Cardiac fibroblast (primary cell): ENCODE measurements at places on chromosomes 6 and 20.

DNA sequence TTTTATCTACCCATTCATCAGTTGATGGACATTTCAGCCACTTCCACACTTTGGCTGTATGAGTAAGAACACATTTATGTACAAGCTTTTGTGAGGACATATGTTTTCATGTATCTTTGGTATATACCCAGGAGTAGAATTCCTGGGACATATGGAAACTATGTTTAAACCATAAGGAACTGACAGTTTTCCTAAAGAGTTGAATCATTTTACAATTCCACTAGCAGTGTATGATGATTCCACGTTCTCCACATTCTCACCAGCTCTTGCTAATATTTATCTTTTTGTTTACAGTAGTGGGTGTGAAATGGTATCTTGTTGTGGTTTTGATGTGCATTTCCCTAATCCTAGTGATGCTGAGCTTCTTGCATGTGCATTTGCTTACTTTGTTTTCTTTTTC is 338.1 kb downstream of the PLCB1 start:
- no peak for DNase-seq

DNA sequence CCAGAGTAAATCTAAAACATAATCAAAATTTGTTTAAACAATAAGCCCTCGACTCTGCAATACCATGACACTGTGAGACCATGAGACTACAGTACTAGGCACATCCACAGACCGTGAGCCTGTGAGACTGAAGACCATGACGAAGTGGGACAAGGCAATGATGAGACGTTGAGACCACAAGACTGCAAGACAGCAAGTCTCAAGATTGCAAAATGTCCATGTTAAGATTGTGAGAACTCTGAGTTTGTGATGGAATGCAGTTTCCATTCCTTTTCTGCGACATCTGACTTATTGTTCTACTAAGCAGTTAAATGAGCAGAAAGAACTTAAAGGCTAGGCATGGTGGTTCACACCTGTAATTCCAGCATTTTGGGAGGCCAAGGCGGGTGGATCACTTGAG is 102.1 kb upstream of the PHACTR1 start:
- peak; percentile 36 for DNase-seq

DNA sequence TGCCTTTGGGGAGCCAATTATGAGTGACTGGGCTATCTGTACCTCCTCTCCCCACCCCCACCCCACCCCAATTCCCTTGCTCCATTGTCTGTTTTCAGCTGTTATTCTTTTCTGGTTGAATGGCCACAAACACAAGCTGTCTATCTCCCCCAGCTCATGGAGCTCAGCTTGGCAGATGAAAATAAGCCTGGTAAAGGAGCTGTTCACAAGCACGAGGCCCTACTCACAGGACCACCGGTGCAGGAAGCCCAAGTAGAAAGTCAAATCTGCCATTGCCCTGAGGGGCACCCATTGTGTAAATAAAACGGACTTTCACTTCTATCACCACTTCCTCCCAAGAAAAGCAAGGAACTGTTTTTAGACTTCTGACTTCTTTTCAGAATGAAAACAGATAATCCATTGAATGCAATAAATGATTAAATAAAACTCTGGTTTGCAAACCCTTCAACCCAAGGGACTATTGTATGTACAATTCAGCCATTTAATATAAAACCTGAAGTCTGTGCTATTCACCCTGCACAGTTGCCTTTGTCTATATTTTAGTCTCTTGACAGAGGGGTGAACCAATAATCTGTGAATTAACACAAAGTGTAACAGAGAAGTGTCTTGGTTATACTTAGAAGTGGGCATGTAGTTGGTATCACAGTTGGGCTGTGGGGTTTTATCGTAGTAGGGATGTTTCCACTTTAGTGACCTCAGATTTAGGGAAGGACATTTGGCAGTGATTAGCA is 27.7 kb downstream of the RIPOR2 start:
- DNase-seq, result no peak

DNA sequence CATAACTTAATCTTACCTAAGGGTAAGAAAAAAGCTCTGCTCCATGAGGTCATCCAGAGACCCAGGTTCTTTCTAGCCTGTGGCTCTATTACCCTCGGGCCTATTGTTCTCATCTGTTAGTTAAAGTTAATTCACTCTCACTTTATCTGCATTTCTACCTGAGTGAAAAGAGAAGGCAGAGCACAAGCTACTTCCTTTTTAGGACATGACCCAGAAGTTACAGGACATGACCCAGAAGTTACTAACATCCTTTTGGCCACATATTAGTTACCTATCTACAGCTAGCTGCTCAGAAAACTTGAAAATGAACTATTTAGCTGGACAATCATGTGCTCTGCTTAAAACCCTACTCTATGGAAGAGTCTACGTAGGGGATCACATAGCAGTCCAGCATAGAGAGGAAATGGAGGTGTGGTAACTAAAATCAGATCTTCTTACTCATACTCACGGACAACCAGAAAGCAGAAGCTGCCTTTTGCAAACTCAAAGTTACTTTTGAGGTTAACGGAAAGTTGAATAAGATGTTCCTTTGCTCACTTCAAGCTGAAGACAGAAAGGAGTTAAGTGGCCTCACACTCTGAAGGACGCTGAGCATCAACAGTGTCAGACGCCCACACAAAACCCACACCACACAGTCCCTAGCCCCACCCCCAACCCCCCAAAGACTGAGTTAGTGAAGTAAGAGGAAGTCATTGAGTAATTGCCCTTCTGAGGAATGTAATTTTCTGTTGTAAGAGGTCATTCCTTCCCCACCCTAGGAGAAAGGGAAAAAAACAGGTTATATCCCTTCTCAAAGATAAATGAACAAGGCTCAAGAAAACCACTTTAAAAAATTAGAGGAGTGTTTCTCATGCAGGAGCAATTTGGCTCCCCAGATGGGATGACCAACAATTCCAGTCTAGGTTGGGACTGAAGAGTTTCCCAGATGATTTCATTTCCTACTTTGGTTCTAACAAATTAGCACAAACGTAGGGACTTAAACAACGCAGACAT is 45.9 kb upstream of the TAB2 start:
- peak; percentile 67 for DNase-seq

DNA sequence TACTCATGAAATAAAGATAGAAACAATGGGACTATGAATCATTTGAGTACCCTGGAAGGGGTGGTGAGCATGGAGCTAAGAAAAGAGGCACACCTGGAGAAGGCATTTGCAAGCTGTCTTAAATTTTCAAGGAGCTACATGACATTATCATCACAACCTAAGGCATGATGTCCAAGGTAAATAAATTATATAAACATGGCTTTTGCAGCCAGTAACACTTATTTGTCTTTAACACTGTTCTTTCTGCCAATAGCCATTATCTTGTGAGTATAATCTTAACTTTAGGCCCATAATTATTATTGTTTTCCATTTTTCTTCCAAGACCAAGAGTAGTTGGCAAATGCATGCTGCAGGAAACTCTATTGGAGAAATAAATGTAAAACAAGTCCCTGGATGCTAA is 63.7 kb downstream of the ALDH5A1 start:
- no peak for DNase-seq

DNA sequence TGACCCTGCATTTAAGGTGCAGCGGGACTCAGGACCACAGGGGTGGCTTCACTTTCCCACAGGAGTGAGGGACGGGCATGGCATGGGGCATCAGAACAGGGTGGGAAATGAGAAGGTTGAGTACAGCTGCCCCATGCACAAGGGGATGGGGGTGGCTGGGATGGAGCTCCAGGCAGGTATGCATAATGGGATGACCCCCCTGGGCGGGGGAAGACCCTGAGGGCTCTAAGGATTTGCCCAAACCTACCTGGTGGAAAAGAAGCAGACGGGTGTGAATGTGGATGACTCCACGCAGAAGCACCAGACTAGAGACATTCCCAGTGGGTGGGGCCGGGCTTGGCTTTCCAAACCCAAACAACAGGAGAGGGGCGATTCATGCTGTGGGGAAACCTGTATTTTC is 200.3 kb downstream of the SYNDIG1 start:
- DNase-seq, result no peak

DNA sequence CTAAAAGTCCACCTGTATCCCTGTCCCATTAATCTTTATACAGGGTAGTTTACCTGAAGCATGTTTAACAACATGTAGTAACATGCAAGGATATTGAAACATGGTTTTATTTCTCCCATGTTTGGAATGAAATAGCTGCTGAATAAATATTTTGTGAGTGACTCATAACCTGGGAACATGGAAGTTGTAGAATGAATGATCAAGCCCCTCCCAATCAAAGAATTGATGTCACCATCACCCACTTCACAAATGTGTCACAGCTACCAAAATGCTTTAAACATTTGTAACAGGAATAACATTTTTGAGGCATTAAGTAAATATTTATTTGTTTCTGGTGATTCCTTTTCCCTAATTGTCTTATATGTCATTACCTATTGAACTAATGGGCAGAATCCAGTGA is 58.9 kb upstream of the TNFAIP3 start:
- DNase-seq, result peak; percentile 94

GRCh38 chr6:54935739-54936138 is 89.2 kb downstream of the FAM83B start:
- peak; percentile 3 for DNase-seq
